Stimulated activated CD4-positive, alpha-beta T cell treated with anti-CD3 and anti-CD28 coated beads, Interleukin-15, amount 100 ng/mL, for 1 hour (primary cell): ENCODE measurements at places on chromosomes 12 and 14.

DNA sequence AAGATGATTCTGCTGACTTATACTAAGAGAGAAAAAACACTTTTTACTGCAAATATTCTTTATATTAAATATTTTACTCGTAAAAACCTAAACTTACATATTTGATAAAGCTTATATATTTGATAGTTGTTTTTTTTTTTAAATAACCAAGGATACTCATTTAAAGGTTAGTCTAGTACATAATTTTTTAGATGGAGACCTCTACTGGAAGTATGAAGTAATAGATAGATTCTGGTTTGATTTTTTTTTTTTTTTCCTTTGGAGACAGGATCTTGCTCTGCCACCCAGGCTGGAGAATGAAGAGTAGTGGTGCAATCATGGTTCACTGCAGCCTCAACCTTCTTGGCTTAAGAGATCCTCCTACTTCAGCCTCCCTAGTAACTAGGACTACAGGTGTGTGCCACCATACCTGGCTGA is 16.4 kb downstream of the ARID2 start:
- DNase-seq, result no peak

DNA sequence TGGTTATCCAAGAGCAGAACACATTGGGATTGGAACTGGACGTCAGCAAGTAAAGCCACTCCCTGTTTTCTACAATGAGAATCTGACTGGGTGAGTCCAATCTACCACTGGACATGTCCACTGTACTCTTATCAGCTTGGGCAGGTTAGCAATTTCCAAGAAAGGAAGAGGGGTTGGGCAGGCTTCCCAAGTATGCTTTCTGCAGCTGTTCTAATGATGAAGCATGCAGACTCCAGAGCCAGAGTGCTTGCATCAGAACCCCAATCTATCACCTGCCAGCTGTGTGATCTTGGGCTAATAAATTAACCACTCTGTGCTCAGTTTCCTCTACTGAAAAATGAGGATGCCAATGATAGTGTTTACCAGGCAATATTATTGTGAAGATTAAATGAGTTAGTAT is 92.0 kb downstream of the EMP1 start:
- DNase-seq, result no peak

DNA sequence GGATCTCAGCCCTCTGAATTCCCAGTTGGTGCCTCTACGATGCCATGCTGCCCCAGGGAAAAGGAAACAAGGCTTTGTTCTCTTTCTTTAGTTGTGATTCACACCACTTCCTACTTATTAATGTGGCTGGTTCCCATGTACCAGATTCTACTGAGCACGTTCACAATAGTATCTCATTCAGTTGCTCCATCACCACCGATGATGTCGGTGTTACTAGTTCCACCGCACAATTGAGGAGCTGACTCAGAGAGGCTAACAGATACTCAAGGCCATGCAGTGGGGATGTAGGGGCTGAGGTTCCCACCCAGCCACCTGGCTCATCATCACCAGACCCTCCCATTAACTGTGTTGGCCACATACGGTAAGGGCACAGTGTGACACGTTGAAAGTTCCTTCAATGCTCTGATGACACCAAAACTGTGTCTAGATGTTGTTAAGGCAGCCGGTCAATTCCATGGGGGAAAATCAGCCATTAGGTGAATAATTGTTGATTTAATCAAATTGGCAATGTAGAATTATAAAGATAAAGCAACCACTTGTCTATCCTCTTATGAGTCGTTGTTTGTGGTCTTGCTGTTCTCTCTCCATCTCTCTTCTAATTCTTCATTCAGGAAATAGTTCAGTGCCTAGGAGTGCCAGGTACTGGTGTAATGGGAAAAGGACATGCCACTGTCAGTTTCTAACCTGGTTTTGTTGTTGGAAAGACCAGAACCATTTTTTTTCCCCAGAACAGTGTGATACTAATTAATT is 244.2 kb upstream of the CRY1 start:
- no peak for DNase-seq

GRCh38 chr12:3795066-3795465 is 42.2 kb upstream of the CRACR2A start:
- no peak for DNase-seq

- DNase-seq, result no peak
Measured at GRCh38 chr12:104581005-104581570, 124.3 kb downstream of the CHST11 start.

DNA sequence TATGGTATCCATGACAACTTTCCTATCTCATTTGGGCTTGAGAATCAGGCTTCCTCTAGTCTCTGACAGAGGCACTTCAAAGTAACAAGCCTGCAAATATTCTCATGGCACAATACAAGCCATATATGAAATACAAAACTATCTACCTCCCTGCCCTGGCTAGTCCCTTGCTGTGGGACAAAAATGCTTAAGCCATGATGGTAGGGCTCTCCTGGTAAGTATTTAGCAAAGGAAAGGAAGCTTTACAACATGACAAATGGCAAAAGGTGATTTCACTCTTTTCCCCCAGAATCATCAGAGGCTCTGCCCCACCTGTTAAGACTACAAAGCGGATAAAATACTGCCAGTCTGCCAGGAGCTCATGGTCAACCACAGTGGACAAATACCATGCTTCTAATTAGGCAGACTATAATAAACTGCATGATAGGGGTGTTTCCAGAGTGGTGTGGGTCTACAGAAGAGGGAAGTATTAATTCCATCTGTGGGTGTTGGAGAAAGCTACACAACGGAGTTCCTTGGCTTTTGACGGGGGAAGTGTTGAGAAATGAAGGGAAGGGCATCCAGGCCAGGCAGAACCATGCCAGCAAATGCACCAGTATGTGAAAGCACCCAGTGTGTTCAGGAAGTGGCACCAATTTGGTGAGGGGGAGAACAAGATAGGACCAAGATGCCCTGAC is 92.9 kb downstream of the SPTSSA start:
- no peak for DNase-seq

DNA sequence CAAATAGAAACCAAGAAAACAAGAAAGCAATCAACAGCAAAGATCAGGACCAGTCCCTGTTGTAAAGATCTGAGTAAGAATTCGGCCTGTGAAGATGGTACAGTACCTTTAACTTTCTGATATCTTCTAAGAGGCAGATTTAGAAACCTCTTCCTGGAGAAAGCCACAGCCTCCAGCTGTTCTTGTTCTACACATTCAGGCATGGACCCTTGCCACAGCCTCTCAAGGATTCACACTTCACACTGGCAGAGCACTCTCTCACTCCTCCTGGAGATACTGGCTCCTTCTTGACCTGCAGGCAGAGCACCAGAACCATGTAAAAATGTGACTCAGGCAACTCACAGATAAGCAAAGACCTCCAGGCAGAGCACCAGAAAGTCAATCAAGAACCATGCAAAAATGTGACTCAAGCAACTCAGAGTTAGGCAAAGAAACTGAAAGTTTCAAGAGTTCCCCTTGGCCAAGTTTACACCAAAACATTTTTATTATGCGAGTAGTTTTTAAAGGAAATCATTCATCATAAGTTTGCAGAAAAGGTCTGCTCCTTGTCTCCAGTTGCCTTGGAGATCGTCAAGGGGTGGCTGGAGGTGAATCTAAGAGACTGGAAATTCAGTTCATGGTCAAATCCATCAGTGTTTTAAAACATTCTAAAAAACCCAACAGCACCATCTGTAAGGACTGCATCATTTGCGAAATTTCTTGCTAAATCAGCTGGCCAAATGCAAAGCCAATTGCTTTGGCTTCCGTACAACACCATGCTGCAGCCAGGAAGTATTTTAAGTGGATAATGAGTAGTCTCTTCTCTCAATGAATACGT is 119.3 kb upstream of the MDM1 start:
- no peak for DNase-seq

DNA sequence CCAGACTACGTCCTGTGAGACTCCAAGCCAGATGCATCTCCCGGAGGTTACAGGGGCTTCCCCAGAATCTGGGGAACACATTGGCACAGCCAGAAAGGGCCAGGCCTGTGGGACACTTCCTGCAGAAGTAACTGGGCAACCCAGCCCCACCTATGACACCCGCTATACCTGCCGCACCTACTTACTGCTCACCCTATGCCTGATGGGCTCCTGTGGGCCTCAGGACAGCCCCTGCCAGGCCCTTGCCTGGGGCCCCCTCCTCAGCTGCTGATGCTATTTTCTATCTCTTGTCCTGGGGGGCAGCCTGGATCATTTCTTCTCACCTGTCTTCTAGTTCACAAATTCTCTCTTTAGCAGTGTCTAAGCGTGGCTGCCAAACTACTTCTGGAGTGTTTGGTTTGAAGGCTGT is 28.7 kb downstream of the JAG2 start:
- no peak for DNase-seq

DNA sequence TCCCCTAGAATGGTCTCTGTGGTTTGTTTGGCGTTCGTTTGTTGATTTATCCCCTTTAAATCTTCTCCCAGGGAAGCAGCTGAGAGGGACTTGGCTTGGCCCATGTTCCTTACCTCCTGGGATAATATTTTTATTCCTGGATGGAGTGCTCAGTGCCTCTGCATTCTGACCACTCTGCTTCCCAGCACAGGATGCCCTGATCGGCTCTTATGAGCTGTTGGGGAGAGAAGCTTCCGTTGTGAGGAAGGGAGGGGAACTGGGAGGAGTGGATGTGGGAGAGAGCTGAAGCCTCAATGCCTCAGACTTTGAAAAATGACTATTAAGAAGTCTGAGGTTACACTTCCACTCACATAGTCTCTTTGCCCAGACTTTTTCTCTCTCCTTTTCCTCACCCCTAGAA is 114.8 kb downstream of the SMOC1 start:
- no peak for DNase-seq

- no peak for DNase-seq
Measured at GRCh38 chr12:5499566-5500330, 67.8 kb downstream of the NTF3 start.

DNA sequence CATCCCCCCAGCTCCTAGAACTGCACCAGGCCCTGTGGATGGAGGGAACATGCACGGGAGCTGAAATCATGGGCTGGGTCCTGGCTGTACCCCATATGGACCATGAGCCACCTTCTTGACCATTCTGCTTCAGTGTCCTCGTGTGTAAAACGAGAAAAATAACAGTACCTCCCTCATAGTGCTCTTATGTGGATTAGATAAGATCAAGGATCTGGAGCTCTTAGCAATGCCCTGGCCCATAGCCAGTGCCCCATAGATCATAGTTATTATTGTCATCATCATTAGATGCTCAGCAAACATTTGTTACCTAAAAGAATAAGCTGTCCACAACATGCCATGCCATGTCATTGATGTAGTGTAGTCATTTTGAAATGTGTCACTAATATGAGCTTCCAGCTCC is 71.3 kb downstream of the SYNE3 start:
- DNase-seq, result no peak

GRCh38 chr12:67917811-67918210 is 71.4 kb upstream of the IFNG-AS1 start:
- no peak for DNase-seq

DNA sequence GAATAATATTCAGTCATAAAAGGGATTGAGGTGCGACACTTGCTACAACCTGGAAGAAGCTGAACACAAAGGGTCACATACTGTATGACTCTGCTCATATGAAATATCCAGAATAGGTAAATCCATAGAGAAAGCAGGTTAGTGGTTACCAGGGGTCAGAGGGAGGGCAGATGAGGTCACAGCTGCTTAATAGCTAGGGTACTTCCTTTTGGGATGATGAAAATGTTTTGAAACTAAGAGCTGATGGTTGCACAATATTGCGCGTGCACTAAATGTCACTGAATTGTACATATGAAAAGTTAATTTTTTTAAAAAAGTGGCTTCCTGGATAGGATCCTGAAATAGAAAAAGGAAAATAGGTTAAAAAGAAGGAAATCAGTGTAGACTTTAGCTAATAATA is 23.8 kb downstream of the NEUROD4 start:
- DNase-seq, result no peak

- no peak for DNase-seq
Measured at GRCh38 chr12:102964872-102965271, 7.4 kb downstream of the ASCL1 start.

- DNase-seq, result no peak
Measured at GRCh38 chr14:25237845-25238244, 187.9 kb upstream of the STXBP6 start.

GRCh38 chr14:89625731-89626232 is 208.7 kb upstream of the FOXN3 start:
- no peak for DNase-seq

GRCh38 chr12:28033538-28033915 is 61.0 kb upstream of the PTHLH start:
- DNase-seq, result no peak

GRCh38 chr14:25001601-25002000 is 48.3 kb downstream of the STXBP6 start:
- DNase-seq, result no peak

DNA sequence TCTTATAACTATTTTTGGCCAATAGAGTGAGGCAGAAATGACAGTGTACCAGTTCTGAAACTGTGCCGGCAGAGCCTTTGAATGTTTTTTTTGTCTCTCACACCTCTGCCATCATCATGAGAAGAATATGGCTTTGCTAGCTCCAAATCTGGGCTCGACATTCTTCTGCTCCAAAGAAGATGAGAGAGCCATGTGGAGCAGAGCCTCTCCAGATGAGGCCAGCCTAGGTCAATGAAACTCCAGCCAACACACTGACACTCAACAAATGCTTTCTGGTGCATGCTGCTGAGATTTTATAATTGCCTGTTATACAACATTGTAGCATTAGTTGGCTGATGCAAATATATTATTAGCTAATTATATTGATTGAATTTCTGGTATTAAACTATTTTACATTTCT is 154.7 kb downstream of the SLC38A4 start:
- no peak for DNase-seq
